ENCODE measurements at places on chromosomes 6 and 20. TPM values are rescaled to one million over a fixed set of nuclear protein-coding genes. Genes with fewer than 3 reads are reported as not detected.

DNA sequence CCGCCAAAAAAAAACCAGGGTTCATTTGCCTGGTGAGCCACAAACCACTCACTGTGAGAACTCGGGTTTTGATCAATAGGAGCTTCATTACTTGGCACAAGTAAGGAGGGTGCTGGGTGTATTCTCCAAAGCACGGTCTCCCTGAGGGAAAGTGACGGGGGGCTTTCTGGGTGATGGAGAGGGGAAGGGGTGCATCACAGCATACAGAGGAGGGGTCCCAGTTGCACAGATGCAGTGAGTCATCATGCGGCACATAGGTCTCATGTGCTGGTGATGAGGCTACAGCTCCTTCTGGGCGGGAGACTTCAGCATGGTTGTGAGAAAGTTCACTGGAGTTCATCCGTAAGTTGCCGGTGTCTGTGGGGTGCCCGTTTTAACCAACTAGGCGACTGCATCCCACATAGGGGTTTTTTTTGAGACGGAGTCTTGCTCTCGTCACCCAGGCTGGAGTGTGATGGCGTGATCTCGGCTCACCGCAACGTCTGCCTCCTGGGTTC, 36.2 kb downstream of the SUN5 start:
- no peak for DNase-seq

The PLCG1 gene
- total RNA-seq = 87.7 TPM

The PCSK2 gene
- total RNA-seq = 3.3 TPM

The SLC22A3 gene
- total RNA-seq = 4.9 TPM

DNA sequence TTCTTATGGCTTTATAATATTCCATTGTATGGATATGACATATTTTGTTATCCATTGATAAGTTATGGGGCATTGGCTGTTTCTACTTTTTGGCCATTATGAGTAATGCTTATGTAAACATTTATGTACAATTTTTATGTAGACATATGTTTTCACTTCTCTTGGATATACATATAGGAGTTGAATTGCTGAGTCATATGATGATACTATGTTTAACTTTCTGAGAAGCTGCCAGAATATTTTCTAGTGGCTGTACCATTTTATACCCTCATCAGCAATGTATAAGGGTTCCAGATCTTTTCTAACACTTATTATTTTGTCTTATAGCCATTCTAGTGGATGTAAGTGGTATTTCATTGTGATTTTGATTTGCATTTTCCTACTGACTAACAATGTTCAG, 23.1 kb downstream of the OTOR start:
- no peak for DNase-seq

DNA sequence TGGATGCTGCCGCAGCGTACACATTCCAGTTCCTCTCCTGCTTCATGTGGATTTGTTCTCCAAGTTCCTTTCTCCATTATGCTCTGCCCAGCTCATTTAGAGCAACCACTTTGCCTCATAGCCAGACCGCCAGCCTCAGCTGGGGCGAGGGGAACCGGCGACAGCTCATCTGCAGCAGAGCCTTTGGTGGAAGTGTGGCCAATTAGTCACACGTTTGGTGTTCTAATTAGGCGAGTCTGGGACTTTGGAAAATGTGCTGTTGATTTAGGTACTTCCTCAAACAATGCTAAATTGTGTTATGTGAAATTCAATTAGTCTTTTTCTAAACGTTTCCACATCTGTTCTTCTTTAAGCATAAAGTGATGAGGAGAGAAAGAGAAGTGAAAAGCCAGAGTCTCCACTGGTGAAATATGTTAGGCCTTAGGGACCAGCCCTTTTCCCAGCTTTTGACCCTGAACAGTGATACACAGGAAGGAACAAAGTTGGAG, 217.9 kb downstream of the TBX18 start:
- no peak for DNase-seq

DNA sequence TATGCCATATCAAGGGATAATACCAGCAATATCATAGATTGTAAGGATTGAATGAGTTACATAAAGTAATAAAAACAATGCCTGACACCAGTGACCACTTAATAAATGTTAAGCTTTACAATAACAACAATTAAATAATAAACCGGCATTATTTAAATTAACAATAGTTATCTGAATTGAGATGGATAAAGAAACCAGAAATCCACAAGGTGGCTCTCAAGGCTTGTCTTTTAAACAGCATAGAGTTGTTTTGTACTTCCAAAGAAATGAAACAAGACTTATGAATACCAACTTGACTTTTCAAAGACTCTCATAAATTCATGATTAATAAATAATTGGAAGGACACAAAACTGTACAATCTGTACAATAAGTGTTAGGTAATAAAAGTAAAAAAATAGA, 203.1 kb downstream of the ASCC3 start:
- DNase-seq = no peak

The MKKS gene
- 8.6 TPM for total RNA-seq

DNA sequence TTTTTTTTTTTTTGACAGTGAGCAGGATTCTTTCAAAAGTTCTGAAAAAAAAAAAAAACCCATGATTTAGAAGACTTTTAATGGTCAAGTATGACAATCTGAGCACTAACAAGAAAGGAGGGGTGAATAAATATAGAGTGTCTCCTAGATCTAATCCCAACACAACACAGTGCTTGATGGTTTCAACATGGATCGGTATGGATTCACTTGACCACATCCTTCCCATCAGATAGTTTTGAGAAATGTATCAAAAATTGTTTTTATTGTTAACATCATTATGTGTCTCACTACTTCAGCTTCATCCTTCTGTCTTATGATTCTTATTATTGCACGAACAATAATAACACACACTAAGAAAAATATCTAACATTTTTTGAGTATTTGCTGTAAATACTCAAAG, 21.0 kb downstream of the KIF13A start:
- DNase-seq = no peak

The BTNL2 gene
- not detected for total RNA-seq

GRCh38 chr20:59678288-59678687, 73.9 kb downstream of the PHACTR3 start:
- no peak for DNase-seq

GRCh38 chr6:33277663-33278391, 904 bp downstream of the B3GALT4 start:
- peak; percentile 20 for DNase-seq

The C20orf141 gene
- not detected for total RNA-seq

- no peak for DNase-seq
Observed at GRCh38 chr20:19819149-19819548, 61.1 kb downstream of the RIN2 start.

DNA sequence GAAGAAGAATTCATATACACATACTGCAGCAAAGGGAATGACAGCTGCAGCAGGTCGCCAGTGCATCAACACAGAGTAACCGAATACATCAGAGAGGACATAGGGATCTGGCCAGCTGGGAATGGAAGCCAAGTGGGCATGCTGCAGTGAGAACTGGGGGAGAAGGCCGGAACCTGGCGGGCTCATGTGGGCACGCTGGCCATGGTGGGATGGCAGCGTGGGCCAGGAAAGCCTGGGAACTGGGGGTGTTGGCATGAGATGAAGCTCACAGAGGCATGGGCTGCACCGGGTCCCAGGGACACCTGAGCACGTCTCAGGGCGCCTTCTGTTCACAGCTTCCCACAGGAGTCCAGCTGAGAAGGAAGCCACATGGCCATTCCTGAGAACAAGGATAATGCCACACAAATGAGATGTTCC, 139.5 kb upstream of the AGPAT4 start:
- no peak for DNase-seq

- no peak for DNase-seq
Observed at GRCh38 chr6:111487661-111488060, 4.6 kb upstream of the REV3L start.

DNA sequence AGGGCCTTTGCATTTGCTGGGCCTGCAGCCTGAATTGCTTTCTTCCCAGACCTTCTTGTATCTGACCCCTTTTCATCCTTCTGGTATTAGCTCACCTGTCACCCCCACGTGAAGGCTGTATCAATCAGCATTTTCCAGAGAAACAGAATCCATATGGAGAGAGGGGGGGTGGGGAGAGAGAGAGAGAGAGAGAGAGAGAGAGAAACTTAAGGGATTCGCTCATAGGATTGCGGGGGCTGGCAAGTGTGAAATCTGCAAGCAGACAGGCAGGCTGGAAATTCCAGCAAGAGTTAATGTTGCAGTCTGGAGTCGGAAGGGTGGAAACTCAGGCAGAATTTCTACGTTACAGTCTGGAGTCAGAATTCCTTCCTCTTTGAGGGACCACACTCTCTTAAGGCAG, 410.7 kb upstream of the SULF2 start:
- no peak for DNase-seq

DNA sequence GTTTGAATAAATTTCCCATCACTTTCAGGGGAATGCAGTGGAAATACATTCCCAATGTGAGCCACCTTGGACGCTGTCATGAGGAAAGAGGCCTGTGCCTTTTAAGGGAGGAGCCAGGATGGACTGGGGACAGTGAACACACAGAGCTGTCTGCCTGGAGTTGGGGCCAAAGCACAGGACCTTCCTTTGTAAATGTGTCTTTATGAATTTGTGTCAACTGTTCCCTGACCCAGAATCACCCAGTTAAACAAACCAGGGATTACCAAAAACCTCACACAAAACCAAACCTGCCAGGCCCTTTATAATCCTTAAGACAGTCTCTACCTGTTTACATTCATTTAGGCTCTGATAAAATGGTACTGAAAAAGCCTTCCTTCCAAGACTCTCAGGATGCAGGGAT, 513.7 kb downstream of the MAFB start:
- no peak for DNase-seq

- DNase-seq = no peak
Observed at GRCh38 chr6:50847890-50848594, 29.4 kb downstream of the TFAP2B start.

The HMGCLL1 gene
- 2.3 TPM for total RNA-seq

DNA sequence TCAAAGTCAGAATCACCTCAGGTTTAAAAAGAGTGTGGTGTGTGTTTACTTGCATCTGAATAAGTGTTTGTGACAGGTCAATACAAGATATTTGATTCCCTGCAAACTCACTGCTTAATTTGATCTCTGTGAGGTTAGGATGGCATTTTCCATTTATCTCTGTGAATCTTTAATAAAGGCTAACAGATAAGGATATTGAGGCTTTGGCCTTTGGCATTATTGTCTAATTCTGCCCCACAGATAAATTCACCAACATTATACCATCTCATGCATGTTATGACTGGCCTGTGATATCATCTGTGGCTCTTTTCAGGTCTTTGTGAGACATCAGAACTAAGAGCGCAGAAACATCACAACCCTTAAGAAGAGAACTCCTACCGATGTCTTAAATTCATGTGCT, 84.7 kb downstream of the TRMT6 start:
- no peak for DNase-seq
